Cerebellum (tissue), 4 donors: ENCODE measurements at places on chromosomes 16 and 17. TPM values are rescaled to one million over a fixed set of nuclear protein-coding genes. Genes with fewer than 3 reads are reported as not detected.

DNA sequence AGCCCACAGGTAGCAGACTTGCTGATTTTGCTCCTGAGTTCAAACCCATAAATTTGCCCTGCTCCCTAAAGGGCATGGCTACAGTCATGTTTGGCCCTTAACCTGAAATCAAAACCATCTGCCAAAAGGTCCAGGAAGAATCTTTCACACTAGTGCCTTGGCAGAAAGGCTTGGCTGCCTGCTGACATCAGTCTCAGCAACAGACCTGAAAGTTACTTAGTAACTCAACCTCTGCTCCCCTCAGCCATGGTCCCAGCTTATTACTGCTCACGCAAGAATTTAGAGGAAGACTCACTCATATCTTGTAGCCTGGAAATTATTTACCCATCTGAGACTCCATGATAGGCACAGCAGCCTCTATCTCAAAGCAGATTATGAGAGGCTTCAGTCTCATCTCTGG lies 98.0 kb upstream of the KIF2B start:
- no peak for DNase-seq

Gene TIMP2
- 36.2 TPM for total RNA-seq

Gene ERN2
- total RNA-seq: 0.45 TPM

DNA sequence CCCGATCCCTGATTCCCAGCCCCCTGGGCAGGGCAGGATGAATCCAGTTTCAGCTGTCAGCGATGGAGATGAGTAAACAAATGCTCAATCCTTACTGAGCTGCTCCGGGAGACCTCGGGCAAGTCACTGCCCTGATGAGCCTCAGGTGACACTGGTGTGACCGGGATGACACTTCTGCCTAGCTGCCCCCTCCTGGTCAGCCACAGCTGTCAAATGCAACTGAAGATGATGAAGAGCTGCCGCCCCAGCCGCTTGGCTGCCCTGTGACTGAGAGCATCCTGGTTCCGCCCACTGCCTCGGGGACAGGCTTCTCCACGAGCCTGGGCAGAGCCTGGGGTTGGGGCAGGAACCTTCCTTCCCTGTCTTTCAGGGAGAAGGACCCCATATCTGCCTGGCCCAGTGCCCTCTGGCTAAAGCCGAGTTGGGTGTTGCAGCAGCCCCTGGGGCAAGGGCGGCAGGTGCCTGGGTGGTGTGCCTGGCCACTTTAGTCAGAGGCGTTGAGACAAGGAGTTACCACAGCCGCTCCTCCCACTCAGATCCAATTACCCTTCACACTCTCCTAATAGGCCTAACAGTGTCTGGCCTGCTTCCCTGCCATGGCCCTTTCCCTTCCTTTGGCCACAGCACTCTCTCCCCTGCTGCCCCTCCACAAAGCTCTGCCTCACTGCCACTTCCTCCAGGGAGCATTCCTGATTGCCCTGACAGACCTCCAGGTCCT lies 5.5 kb downstream of the CCL17 start:
- no peak for DNase-seq

DNA sequence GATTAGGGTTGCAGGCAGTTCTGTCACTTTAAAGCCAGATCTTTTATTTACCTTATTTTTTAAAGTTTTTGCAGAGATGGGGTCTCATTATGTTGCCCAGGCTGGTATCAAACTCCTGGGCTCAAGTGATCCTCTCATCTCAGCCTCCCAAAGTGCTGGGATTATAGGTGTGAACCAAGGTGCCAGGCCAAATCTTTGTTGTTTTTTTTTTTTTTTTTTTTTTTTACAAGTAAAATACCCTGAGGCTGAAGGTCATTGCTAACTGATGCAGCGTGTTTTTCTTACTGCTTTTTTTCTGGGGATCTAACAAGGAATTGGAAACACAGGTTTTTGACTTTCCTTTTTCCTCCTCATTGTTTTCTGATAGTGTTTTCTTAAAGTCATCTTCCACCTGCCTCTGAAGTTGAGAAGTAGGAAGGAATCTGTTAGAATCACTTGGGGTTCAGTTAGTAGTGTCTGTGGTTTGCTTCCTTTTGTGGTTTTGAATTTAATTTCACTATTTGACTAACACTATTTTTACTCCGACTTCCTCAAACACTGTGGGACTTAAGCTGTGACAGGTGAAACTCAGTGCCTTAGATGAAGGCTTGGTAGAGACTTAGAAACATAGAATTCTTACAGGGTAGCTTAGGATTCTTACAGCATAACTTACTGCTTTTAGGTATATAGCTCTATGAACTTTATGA lies 22.2 kb downstream of the CLTC start:
- DNase-seq: no peak

DNA sequence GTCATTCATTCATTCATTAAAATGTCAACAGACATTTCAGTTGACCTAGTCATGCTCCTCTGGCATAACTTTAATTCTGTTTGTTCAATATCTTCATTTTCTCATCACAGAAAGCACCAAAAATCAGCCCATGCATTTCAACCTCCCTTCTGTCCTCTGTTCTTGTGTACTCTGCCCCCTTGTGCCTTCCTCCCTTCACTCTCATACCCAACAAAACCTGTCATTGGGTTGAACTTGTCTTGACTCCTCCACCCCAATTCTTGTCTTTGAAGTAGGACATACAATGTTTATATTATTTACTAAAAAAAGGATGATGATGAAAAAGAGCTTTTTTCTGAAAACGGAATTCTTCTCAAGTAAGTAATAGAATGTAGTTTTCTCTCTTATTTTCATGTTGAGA lies 43.8 kb downstream of the COX10 start:
- no peak for DNase-seq

GRCh38 chr16:46730801-46731690 lies 17.1 kb downstream of the MYLK3 start:
- DNase-seq: no peak

DNA sequence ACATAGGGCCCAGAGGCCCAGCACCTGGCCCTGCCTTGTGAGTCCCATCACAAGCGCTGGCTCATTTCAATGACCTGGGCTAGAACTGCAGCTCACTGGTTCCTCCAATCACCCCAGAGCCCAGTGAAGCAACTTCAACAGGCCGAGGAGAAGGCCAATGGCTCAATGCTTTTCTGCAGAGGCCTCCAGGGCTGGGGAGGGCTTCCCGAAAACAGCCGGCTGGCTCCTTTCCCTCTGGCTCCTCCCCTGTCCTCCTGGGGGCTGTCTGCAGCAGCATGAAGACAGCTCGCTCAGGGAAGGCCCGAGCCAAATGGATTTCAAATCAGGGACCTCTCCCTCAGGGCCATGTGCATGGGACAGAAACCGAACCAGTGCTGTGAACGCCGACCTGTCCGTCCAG lies 121.6 kb downstream of the ZNF423 start:
- no peak for DNase-seq

GRCh38 chr17:45435481-45435880 lies 2.8 kb upstream of the ARHGAP27 start:
- no peak for DNase-seq

Gene TNFRSF17
- not detected for total RNA-seq

GRCh38 chr17:14744761-14745473 lies 444.0 kb downstream of the HS3ST3B1 start:
- no peak for DNase-seq

Gene ADAM11
- 8.0 TPM for total RNA-seq

Gene IGSF6
- 1.8 TPM for total RNA-seq

Gene FAM222B
- total RNA-seq: 12.2 TPM
